ENCODE measurements at places on chromosomes 6 and 20.

GRCh38 chr6:41372832-41373626, 37.6 kb downstream of the NCR2 start:
- DNase-seq = no peak

DNA sequence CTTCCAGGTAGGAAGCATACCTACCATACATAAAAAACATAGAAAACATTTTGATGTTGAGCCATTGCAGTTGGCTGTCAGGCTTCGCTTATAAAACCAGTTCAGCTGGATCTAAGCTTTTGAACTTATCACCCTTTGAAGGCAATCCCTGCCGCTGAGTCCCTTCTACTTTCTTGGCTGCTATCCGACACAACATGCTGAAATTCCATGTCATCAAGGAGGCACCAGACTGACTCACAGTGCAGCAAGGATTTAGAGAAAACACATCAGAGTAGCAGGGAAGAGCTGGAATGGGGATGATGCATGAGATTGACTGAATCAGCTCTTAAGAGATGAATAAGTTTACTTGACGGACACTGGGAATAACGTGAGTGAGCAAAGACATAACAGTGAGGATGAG, 135.0 kb upstream of the MAN1A1 start:
- DNase-seq = no peak

- no peak for DNase-seq
Observed at GRCh38 chr6:101926149-101926925, 532.8 kb downstream of the GRIK2 start.

DNA sequence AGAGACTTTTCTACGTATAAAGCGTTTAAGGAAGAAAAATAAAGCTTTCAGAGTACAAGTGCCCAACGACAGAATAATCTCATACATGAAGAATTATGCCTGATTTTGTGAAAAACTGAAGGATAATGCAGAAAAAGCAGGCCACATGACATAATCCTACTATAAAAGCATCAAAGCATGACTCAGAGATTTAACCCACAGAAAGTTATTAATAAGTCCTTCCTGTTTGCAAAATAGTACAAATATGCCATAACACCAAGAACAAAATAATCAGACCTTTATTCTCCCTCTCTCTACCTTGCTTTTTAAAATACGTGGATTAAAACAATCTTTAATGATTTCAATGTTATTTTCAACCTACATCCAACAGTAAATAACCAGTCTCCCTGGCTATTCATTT, 118.6 kb upstream of the BCLAF1 start:
- no peak for DNase-seq

GRCh38 chr20:19094959-19095541, 117.4 kb upstream of the SLC24A3 start:
- DNase-seq = no peak
